ENCODE measurements at places on chromosomes 7 and 10. TPM values are rescaled to one million over a fixed set of nuclear protein-coding genes. Genes with fewer than 3 reads are reported as not detected.

CCDC172 gene
- total RNA-seq, result not detected

OPN4 gene
- not detected for total RNA-seq

PPP1R3C gene
- 201 TPM for total RNA-seq

LIPN gene
- not detected for total RNA-seq

VSTM4 gene
- total RNA-seq, result 8.2 TPM

THNSL1 gene
- total RNA-seq, result 7.0 TPM

LIPM gene
- total RNA-seq, result 0.13 TPM

PRKCQ gene
- not detected for total RNA-seq
